ENCODE measurements at places on chromosomes 5 and 9.

DNA sequence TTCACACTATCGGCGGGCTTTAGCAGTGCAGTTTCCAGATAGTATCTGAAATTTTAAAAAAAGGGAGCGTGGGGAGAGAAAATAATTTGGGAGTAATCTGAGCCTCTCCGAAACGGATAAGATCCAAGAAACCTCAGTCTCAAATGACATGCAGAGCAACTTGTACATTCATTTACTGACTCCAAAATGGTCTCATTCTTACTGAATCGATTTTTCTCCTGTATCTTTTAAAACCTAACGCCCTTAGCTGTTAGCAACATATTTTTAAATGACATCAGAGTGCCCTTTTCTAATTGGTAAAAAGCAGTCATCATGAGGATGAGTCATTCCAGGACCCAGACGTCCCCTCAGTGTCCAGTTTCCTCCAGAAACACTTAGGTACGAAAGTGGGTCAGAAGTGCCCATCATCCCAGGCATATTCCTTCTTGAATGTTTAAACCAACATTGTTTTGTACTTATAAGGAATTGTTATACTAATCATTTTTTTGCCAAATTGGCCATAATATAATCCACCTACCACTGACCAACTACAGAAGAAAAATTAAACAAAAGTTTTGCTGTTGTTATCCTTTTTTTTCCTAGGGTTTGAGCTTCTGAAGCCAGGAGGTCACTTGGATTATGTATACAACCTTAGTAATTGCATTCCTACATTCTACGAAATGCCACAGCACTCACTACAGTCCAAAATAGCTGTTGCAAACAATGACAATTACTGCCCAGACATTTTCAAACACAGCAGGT lies 354.4 kb downstream of the ADAMTS6 start:
- peak; percentile 54 for DNase-seq

DNA sequence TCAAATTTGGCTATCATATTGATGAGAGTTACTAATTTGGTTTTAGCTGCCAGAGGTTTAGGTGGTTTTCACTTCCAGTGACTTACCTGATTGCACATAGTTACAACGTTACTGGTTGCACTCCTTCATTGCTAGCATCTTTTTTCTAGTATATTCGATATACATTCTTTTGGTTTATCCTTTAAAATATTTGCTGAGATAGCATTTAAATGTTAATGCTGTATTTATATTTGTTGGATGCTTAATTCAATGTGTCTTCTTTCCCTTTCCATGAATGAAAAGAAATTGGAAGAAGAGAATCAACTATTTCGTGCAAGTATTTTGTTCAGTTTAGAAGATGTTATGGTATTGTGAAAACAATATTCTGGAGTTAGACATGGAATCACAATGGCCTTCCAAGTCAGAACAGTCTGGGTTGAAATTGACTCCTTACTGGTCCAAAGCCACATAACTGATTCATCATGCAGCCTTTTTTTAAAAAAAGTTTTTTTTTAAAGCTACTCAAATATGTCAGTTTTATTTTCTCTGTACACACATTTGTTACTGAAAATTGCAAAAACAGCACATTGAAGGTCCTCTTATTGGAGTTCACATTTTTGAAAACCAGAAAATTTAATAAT lies 2.2 kb downstream of the SPIN1 start:
- no peak for DNase-seq

GRCh38 chr5:123997064-123997461 lies 485.1 kb downstream of the CSNK1G3 start:
- DNase-seq, result no peak

GRCh38 chr5:31855134-31856040 lies 216.5 kb downstream of the PDZD2 start:
- peak; percentile 41 for DNase-seq

GRCh38 chr9:136988872-136989271 lies 3.4 kb upstream of the PAXX start:
- no peak for DNase-seq

- no peak for DNase-seq
Observed at GRCh38 chr5:178136990-178137389, 6.2 kb downstream of the RMND5B start.

- DNase-seq, result no peak
Observed at GRCh38 chr5:128435861-128436260, 102.2 kb downstream of the FBN2 start.

DNA sequence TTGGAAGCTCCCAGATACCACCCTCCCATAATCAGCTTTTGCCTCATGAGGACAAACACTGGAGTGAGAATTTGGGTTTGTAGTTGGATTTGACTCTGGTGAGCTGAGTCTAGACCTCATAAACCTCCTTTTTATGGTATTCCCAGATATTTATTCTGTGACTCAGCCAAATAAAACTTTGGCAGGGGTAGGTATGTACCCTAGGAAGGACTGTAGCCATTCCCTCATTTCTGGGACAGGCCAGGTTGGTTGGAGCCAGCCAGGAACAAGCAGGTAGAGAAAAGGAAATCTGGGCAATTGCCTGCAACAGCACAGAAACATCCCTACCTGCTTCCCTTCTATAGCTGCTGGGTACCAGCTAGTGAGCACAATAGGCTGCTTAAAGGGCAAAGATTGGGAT lies 19.4 kb downstream of the ENHO start:
- DNase-seq, result no peak

DNA sequence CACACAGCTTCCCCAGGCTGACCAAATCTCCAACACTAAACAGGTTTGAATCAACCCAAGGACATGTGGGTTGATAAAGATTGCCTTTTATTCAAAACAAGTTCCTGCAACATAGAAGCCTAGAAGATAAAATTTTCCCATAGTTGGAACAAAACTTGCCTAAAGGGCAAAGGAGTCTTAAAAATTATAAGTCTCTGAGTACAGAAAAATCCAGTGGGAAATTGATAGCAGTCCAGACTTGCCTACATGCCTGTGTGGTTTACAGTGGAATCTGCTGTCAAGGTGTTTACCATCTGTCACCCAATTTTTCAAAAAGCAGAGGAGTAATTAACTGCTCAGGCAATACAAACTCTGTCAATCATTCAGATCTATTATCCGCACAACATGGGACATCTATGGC lies 168.2 kb downstream of the PPP2R2B start:
- no peak for DNase-seq

DNA sequence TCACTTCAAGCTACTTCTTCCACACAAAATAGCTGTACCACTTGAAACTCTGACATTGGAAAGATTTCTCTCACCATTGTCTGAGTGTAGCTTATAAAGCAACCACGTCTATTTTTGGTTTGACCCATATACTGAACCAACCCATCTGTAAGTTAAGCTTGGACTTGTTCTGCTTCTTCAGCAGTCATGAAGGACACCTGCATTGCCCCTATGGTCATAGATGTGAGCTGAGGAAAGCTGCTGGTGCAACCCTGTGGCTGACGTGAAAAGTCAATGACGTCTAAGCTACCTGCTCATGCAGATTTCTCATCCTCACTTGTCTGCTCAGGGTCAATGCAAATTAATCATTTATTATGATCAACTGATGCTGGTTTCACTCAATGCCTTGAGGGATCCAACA lies 417.4 kb downstream of the CETN3 start:
- no peak for DNase-seq

GRCh38 chr5:106578736-106579135 lies 1092.0 kb downstream of the EFNA5 start:
- DNase-seq, result no peak

GRCh38 chr5:155727512-155728145 lies 599.3 kb upstream of the SGCD start:
- DNase-seq, result no peak

- peak; percentile 96 for DNase-seq
Observed at GRCh38 chr5:140322751-140323731, 20.1 kb upstream of the PFDN1 start.

GRCh38 chr9:969310-970150 lies 6.9 kb upstream of the DMRT3 start:
- no peak for DNase-seq

GRCh38 chr5:168528521-168529373 lies at the start of gene FBLL1:
Gene FBLL1, plus strand, starts transcription at chr5:168529305. Its CDS starts 200 bp downstream, at chr5:168529505.
- peak; percentile 44 for DNase-seq

DNA sequence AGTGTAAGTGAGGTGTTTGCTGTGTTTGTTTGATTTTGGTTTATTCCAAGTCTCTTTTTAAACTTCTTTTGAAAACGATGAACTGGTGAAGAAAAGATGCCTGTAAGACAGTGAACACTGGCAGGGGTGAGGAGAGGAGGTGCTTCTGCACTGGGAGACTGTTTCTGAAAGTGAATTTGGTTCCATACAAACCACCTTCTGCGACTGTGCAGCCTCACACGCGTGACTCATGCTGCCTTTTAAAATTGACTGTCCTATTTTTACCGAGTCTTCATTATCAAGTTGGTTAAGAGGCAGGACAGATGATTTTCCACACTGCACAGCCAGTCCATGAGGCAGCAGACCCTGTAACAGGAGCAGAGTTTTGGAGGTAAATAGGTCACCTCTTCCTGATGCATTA lies 340.6 kb downstream of the MTRR start:
- no peak for DNase-seq

- DNase-seq, result peak; percentile 45
Observed at GRCh38 chr5:88693071-88693932, 189.7 kb downstream of the MEF2C start.

DNA sequence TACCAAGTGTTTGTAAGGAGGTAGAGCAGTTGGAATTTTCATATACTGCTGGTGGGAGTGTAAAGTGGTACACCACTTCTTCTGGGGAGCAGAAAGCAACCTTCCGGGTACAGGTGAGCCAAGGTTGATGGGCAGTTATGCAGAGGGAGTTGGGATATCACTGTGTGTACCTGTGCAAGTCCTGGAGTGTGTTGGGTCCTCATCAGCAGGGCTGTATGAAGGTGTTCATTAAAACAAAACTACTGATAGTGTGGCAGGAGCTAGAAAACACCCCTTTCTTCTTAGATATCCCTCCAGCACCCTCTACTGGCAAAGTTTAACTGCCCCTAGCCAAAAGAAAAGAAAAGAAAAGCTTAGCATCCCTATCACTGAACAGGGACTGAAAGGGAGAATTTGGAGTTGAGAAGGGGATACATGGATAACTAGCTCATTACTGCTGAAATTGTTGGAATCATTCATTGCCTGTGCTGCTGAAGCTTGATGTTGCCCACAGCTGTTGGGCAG lies 10.7 kb downstream of the MARCHF6 start:
- no peak for DNase-seq

- peak; percentile 51 for DNase-seq
Observed at GRCh38 chr9:34430843-34431437, 27.4 kb downstream of the FAM219A start.

DNA sequence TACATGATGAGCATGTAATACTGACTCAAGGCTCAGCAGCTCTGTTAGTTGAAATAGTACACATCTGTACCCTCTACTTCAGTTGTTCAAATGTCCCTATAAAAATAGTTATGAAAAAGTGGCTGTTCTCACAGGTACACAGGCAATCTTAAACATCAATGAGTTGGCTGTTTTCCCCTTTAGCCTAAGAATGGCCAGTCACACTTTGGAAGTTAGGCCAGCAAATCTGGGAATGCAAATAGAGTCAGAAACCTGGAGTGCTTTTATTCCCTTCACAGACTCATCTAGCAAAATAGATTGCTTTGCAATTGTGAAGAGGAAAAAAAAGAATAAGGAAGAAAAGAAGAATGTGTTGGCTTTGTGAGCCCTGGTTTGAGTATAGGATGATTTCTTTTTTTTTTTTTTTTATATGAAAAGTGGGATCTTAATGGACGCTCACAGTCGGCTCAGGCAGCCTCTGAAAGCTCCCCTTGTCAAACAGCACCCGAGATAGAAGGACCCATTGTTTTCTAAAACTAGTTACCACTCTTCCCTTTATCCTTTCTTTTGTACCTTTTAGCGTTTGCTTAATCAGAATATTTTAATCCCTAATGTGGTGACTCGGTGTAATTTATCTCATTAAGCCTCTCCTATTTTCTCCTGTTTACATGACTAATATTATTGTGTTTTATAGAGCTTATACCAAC lies 27.9 kb upstream of the TLE1 start:
- no peak for DNase-seq

- DNase-seq, result no peak
Observed at GRCh38 chr9:72089451-72090130, 29.2 kb upstream of the C9orf57 start.

DNA sequence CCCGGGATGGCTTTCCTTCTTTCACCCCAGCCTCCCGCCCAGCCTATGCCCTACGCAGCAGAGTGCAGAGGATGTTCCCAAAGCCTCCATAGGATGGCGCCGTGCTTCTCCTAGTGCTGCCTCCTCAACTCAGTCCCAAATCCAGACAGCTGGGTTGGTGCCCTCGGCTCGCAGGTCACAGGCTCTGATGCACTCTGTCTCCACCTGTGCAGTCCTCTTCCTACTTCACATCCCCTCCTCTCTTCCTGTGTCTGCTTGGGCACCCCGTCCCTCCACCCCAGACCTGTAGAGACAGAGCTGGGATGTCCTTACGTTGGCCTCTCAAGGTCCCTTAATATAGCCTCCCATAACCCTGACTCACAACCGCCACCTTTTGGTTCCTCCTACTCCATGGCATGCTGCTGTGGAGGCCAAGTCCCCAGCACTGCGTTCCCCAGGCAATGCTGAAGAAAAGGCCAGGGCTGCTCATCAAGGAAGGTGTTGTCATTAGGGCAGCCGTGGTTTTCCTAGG lies 314.4 kb downstream of the GADD45G start:
- peak; percentile 47 for DNase-seq

DNA sequence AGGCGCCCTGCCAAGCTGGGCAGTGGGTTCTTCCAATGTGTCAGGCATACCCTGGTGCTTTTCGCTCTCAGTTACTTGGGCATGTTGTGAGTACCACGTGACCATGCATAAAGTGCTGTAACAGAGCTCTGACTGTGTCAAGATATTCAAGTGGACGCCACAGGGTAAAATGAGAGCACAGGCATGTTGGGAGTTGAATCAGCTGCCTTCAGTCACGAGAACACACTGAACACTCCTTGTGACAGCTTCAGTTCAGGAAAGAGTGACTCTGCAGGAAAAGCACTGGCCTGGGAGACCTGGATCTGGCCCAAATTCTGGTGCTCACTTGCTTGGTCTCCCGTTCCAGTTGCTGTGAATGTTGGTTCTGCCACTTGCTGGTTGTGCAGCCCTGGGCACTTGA lies 5.1 kb downstream of the MLANA start:
- DNase-seq, result no peak

DNA sequence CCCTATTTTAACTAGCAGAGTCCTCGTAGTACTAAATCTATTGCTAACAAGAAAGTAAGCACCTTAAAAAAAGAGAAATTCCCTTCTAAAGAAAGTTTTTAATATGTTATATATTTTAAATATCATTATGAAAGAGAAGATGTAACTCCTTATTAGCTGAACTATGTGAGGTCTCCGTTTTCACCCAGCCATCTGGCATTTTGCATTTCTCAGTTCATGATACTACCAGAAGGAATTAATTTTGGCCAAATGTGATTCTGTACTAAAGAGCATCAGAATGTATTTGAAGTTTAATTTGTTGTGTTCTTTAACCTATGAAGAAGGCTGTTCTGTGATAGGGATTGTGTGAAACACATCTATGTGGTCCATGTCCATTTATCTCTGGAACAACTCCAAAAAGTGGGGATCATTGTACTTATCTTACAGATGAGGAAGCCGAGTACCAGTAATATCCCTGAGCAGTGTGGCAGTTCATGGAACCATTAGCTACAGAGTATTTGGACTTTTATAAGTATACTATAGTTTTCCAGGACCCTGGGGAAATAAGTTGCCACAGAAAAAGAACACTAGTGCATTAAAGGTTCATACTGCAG lies 29.8 kb downstream of the TNFAIP8 start:
- DNase-seq, result no peak
